Activated CD4-positive, alpha-beta T cell treated with anti-CD3 and anti-CD28 coated beads, Interleukin-2, Interleukin-4, amounts not matched to agents 100 ng/mL and 50 ng/mL, durations not matched to agents 16 hours and 8 hours (primary cell): ENCODE measurements at places on chromosomes 5 and 9.
A peak's percentile ranks its signal among the peaks of the same experiment; 100 is the strongest.

GRCh38 chr5:81537905-81538547, 144.1 kb upstream of the ACOT12 start:
- DNase-seq = no peak

DNA sequence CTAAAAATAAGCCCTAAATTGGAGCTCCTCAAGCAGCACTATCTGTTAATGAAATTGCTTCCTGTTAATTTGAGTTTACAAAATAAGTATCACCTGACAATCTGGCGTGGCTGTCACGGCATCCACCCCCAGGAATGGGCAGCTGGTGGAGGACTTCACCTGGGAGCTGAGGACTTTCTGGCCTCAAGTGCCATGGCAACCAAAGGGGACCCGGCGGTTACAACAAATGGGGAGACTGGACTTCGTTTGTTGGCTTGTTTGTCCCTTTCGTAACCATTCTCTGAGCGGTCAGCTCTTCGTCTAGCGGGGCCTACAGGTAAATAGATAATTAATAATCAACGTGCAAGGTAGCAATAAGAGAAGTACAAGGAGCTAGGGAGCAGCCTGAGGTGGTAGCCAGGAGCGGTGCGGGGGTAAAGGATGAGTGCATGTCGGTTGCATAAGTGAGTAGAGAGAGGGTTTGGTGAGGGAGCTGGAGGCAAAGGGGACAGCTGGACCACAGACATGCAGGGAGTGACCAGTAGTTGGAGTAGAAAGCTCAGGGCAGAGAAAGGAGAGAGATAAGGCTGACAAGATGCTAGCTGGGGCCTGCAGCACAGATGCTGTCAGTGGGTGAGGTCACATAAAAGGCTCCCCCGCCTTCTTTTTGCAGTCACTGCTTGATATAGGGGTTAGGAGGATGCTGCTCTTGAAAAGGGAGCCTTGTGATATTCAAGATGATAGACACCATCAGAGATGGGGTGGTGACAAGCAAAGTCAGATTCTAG, 62.5 kb downstream of the HSPA4 start:
- DNase-seq = no peak

GRCh38 chr9:133483611-133484010, 4.7 kb upstream of the SLC2A6 start:
- no peak for DNase-seq

- DNase-seq = no peak
Measured at GRCh38 chr5:40331616-40332015, 348.1 kb upstream of the PTGER4 start.

DNA sequence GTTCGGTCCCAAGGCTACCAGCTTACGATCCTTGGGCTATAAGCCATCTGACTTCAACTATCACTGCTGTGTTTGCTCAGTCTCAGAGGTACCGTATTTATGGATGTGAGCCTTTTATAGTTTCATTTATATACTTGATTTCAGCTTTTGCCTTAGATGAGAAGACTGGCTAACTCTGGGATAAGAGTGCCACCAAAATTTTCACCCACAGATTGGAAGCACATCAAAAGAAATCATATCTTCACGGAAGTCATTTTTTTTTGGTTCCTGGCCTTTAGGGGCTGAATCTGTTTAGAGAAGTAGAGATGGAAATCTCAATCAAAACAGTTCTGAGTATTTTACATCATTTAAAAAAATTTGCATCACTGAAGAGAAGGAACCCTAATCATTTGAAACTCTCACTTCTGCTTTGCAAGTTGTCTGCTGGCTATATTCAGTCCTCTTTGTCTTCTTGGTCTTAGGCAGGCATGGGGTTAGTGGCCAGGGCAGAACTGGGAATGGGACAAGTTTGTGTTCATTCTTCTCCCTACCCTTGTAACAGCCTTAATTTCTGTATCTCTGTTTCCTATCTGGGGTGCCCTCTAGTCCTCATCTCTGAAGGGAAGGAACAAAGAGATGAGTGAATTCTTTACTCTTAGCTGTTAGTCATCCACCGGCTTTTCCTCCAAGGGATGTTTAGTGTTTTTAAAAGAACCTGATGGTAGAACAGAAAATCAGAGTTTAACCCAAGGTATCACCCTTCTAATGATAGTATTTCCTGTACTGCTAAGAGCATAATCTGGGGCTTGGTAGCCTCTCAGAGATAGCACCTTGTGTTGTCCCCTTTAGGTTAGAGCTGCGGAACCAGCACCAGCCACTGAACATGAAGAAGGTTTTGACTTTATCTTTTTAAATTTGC, 14.1 kb upstream of the TNFAIP8 start:
- peak; percentile 80 for DNase-seq
